ENCODE measurements at places on chromosomes 5 and 9.

GRCh38 chr9:124894741-124895170 is 32.8 kb downstream of the ARPC5L start:
- peak; percentile 60 for DNase-seq

DNA sequence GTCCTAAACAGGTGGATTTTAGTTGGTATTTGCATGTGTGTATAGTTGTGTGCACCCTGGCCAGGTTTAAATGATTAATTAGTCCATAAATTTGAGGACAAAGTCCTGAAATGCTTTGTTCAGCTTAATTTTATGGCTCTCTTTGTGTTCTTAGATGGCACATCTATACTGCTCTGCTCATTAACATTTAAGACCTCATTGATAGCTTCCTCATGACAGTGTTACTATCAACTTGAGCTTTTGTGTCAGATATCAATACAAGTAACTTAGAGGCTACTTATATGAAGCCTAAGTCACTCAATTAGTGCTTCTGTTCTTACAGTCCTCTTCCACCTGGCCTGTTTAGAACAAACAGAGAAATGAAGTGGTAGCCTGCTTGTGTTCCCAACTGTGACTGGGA is 240.9 kb downstream of the TRPM3 start:
- DNase-seq, result no peak

DNA sequence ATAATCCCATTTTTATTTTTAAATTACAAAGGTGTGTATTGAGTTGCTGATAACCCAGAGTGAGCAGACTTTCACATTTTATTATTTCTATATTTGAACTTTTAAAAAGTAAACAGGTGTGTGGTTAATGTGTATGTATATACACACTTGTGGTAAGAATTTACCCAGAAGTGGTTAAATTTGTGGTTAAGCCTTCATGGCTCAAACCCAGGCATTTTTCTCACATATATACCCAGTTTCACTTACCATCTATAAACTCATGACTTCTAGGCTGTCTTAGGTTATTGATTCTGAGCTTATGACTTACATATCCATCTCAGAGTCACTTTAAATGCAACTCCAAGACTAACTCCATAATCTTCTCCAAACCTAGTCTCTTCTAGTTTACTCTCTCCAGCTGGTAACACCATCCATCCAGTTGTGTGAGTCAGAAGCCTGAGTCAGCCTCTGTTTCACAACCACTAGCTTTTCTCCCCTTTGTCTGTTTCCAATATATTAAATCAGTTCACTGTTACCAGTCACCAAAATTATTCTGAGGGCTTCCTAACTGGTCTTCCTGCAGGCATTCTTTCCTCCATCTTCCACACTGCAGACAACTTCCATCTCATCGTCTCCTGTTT is 20.2 kb downstream of the ZBED3 start:
- no peak for DNase-seq

GRCh38 chr5:81606150-81606549 is 144.7 kb downstream of the SSBP2 start:
- DNase-seq, result no peak

DNA sequence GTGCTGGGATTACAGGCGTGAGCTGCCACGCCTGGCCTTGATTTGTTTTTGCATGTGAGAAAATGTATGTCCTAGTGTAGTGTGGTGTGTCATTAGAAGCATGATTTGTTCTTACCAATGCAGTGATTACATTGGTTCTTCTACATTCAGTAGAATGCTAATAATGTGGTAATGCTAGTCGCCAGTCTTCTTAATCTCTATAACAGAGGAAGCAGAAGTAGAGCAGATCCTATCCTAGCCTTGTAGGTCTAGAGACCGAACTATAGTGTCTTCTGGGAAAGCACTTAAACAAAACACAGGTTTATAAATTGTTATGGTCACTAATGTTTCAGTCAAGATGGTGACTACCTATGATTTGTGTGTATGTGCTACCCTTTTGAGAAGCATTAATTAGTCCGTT is 197.5 kb upstream of the DMRT1 start:
- no peak for DNase-seq

DNA sequence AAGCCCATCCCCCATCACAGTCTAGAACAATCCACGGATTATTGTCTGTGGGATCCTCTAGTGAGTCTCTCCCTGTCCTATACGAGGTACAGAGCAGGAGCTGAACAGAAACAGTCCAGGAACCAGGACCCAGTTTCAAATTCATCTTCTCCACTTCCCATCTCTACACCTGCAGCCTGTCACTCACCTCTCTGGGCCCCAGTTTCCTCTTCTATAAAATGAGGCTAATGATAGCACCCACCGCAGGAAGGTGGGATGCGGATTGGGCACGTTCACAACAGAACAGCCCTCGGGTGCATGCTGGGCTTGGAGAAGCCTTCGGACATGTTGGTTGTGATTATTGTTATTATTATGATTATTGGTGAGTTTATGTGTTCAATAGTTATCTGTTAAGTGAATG is 78.5 kb downstream of the ANKRD33B start:
- no peak for DNase-seq

DNA sequence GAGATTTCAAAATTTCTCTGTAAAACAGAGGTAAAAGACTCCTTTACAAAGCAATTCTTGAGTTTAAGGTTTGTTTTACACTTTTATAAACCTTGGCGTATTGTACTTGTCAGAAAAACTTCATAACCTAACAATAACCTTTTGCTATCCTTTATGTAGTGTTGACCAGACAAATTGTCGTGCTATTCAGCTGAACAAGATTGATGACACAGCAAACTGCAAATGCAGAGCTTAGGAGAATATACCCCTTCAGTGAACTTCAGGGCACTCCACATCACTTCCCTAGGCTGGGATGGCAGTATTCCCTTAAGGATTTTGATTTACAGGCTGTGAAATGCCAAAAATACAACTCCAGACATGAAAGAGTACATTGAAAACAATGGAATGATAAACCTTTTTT is 89.2 kb upstream of the CDH18 start:
- DNase-seq, result no peak

DNA sequence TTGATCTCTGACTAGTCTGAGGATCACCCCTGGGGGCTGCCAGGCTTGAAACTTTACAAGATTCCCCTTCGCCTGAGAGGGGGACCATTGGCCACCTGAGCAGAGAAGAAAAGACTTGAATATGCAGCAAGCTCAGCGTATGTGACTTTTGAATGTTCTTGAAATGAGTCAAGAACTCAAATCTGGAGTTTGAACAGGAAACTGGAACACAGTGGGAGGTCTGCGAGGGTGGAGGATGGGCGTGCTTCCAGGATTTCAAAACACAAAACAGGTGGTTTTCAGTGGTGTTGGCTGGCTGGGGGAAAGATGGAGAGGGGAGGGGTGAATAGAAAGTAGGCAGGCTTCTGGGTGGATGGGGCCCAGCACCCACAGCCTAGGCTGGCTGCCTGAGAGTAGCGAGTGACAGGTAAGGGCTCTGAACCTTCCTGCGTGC is 40.6 kb downstream of the TMEM174 start:
- DNase-seq, result no peak

GRCh38 chr9:34555002-34555348 is 32.2 kb upstream of the ENHO start:
- DNase-seq, result no peak

DNA sequence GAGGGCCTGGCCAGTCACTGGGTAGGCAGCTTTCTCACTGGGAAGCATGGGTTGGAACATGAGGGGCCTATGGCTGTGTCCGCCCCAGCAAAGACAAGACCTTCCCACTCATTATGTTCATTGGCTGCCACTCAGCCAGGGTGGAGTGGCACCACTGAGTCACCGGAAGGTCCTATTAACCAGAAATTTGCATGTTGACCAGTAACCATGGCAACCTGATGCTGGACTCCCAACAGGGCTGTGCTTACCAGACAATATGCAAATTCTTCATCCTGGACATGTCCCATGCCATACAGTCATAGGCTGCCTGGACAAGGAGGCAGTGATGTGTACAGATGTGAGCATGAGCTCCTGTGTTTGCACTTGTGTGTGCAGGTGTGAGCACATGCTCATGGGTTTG is 66.7 kb downstream of the PSD2 start:
- no peak for DNase-seq

GRCh38 chr5:138241688-138242571 is 28.8 kb upstream of the CDC23 start:
- DNase-seq, result no peak

- DNase-seq, result no peak
Measured at GRCh38 chr9:87233899-87234455, 263.7 kb upstream of the DAPK1 start.

- no peak for DNase-seq
Measured at GRCh38 chr5:174751154-174752000, 27.0 kb downstream of the MSX2 start.

DNA sequence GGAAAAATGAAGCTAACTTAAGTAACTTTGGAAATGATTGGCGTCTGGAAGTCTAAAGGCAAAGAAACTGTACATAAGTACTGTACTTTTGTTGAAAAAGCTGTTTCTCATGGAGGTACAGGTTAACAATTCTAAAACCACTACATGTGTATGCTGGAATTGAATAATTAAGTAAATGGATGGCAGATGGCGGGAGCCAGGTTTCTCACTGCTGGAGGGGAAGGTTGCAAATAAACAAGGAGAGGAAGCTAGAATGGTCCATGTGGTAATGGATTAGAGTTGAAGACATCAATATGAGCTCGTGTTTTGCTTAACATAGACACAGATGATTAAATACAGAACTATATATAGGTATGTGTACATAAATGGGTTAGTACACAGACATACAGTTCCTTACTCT is 43.2 kb upstream of the ASTN2 start:
- no peak for DNase-seq

GRCh38 chr9:14913366-14913765 is 3.1 kb upstream of the FREM1 start:
- DNase-seq, result no peak

DNA sequence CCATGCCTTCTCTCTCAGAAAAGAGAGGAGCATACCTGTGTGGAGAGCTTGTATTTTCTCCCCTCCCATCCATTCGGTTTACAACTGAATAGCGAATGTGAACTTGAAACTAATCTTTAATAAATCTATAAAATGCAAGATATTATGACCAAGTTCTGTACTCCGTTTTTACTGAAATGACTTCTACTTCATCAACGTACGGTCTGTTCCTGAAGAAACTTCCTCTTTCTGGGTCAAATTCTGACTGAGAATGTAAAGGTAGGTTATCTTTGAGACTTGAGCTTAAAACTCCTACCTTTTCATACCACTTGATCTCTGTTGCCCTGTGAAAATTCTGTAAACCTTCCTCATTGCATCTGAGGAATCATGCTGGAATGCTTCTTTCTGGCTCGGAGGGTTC is 4.2 kb upstream of the CTNNAL1 start:
- no peak for DNase-seq

DNA sequence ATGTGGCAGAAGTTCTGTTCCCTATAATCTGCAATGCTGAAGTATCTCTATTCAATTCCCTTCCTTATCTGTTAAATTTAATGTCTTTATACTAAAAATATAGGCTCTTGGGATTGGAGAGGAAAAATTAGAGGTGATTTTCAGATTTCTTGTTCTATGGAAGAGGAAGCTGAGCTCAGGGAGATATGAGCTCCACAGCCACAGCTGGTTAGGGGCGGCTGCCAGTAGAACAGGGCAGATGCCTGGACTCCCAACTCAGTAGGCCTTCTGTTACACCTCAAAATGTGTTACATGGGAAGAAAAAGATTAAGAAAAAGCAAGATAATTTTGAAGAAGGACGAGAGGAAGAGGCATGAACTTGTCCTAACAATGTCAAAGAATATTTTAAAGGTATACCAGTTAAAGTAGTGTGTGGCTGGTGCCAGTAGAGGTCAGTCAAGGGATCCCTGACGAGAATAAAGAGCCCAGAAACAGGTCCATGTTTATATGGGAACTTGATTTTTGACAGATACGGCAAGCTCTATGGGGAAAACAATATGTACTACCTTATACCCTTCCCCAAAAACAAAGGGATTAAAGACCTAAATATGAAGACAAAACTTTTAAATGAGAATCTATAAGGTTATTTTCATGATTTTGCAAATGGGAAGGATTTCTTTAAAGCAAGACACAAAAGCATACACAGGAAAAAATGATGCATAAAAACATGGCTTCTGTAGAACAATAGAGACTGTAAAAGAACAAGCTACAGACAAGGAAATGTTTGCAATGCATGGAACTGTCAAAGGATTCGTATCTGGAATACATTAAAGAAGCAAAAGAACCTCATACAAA is 28.7 kb downstream of the DNAJC21 start:
- no peak for DNase-seq

GRCh38 chr9:99964336-99964735 is 57.9 kb downstream of the STX17 start:
- DNase-seq, result no peak

DNA sequence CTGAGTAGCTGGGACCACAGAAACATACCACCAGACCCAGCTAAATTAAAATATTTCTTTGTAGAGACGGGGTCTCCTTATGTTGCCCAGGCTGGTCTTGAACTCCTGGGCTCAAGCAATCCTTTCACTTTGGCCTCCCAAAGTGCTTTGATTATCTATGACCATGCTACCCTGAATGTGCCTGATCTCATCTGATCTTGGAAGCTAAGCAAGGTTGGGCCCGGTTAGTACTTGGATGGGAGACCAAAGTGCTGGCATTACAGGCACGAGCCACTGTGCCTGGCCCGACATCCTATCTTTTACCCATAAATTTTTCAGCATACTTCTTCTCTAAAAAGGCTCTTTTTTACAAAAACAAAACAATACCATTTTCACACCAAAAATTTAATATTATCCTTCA is 137.0 kb upstream of the LRRTM2 start:
- DNase-seq, result no peak

- DNase-seq, result no peak
Measured at GRCh38 chr5:174844971-174845370, 120.6 kb downstream of the MSX2 start.

DNA sequence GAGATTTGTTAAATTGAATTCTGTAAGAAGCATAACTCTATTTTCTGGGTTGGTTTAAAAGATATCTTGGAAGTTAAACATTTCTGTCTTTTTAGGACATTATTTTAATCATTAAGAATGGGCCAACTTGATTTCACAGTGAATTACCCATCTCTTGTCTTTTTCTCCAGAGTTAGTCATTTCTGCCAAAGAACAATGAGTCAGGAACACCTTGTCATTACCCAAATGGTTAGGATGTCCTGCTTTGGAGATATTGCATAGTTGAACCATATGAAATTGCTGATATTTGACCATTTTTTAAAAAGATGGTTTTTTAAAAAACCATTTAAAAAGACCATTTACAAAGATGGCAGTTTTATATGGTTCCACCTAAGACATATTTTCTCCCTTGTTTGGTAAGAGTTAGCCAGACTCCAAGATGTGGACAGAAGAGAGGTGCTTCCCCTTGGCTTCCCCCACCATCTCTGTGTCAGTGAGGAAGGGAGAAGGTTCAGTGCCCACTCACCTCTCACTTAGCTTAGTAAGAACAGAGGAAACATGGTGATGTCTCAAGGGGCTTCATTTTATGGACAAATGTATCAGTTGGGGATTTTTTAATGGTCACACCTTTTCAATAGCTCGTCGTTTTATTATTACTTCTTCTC is 103.0 kb downstream of the PCSK1 start:
- no peak for DNase-seq

DNA sequence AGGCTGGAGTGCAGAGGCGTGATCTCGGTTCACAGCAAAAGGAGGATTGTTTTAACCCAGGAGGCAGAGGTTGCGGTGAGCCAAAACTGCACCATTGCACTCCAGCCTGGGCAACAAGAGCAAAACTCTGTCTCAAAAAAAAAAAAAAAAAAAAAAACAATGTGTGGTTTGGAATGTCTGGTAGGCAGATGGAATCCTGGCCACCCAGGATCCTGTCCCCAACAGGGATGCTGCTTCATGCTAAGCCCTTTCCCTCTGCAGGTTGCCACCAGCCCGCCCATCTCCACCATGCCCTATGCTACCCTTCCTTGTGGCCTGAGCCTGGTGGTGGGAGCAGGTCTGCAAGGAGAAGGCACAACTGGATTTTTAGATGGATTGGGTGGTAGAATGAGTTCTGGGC is 129.7 kb upstream of the HAND1 start:
- DNase-seq, result no peak

GRCh38 chr5:37867654-37868053 is 27.8 kb upstream of the GDNF start:
- no peak for DNase-seq
